Activated T-helper 17 cell treated with anti-CD3 and anti-CD28 coated beads, Interleukin-2, amount 50 U/mL, for 72 hours (primary cell): ENCODE measurements at places on chromosomes 1 and 21. TPM values are rescaled to one million over a fixed set of nuclear protein-coding genes. Genes with fewer than 3 reads are reported as not detected.

Gene HSPA6
- 0.37 TPM for total RNA-seq

Gene SUSD4
- total RNA-seq, result 0.42 TPM

Gene ZNF648
- total RNA-seq, result not detected

Gene ARMH1
- total RNA-seq, result 10.7 TPM

Gene CLDN17
- total RNA-seq, result not detected

Gene ADAM30
- total RNA-seq, result not detected

Gene AURKAIP1
- 163 TPM for total RNA-seq

Gene RHBG
- total RNA-seq, result not detected

Gene SLAMF7
- 15.0 TPM for total RNA-seq

Gene SH2D2A
- total RNA-seq, result 173 TPM

Gene AQP10
- total RNA-seq, result not detected

Gene LCE1B
- total RNA-seq, result not detected

GRCh38 chr1:145824499-145824842 lies 471 bp downstream of the POLR3C start:
- ATAC-seq, result no peak

- no peak for ATAC-seq
These were observed 53.4 kb downstream of the ZBTB18 start for GRCh38 chr1:244104309-244105060.

DNA sequence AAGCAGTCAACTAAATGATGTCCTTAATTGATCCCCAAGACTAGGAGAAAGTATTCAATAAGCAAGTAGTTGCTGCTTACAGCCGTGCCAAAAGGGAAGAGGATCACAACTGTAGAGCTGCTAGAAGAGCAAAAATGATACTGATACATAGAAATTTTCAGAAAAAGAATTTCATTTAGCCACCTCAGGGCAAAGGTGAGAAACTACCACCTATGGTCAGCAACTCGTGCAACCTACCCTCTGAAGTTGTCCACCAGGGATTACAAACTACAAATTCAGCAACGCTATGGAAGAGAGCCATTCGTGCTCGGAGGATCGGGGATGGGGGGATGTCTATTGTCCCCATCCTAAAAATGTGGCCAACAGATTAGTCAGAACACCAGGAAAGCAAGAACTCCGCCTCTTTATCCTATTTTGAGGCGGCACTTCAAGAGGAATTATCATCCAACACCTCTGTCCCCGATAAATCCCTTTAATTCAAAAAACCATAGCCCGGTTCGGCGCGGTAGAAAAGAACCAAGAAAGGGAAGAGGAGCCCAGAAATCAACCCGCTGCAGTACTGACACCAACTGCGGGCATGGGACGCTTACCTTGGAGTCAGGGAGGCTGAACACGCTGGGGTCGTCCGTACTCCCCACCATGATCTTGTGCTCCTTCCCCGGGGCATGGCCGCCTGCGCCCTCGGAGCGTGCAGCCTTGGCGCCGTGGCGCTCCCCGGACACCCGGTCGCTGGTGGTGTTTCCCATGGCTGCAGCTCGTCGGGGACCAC lies 687 bp downstream of the PRKAB2 start:
- ATAC-seq, result no peak

DNA sequence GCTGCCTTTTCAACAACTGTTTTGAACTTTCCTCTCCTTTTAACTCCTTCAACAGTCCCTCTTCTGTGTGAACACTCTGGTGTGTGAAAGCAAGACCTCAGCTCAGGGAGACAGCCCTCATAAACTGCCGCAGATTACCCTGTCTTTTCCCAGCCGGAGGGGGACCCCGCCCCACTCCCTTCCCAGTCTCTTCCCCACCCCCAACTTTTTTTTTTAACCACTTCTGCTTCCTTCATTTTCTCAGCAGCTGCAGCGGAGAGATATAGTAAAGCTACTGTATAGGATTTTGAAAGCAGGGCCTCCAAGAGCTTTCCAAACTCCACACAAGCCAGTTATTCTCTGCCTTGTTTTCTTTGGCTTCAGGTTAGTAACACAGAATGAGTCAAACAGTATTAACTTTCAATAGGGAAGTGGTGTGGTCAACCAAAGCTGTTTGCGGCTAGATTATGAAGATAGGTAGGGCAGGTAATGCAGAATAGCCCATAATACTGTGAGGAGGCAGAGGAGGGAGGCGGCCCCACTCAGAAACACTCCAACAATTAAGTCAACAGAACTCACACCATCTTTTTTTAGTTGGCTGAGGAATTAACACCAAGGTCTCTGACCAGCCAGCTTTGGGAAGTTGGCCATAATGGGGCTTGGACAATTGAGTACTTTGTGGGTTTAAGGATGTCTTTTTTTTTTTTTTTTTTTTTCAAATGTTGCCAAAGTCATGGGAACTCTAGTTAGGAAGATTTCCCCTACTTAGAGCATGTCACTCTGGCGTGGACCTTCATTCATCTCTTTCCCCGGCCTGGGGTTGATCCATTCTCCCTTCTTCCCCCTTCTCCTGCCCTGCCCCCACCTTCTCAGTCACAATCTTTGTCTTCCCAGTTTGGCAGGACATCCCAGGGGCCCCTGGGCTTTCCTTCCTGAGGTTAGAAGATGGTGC lies 177.0 kb downstream of the CLIC6 start:
- ATAC-seq, result peak; percentile 97

GRCh38 chr1:177597393-177597792 lies 372.5 kb downstream of the SEC16B start:
- no peak for ATAC-seq

- no peak for ATAC-seq
These were observed 137.1 kb upstream of the KCND3 start for GRCh38 chr1:112126598-112126997.

DNA sequence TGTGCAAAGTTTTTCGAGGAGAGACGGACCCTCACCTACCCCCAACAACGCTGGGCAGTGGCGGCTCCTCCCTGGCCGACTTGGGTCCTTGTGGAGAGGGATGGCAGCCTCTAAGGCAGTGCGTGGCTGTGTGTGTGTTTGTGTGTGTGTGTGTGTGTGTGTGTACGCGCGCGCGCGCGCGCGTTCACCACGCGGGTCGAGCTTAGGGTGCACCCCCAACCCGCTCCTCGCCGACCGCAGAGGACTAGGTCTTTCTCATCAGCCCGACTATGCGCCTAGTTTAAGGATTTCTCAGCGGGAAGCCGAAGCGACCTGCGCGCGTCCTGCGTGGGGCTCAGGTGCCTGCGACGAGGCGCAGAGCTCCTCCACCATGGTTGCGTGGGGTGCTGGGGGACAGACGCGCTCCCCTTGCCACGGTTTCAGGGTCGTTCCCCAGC lies 940 bp downstream of the SOX13 start:
- ATAC-seq, result no peak

DNA sequence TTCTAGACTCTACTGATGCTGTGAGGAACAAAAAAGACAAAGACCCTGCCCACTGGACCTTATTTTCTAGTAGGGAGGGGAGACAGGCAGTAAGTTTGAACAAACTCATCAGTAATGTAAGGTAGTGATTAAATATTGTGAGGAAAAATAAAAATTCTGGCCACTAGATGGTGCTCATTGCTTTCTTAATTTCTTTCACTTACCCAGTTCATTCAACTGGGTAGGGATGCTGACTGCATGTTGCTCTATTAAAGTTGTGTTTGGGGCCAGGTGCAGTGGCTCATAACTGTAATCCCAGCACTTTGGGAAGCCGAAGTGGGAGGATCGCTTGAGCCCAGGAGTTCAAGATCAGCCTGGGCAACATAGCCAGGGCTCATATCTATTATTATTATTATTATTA lies 6.3 kb upstream of the KYAT3 start:
- ATAC-seq, result peak; percentile 91

- no peak for ATAC-seq
These were observed at the start of gene CTXND2 for GRCh38 chr1:150887018-150887417. TSS of gene CTXND2 (plus strand) at chr1:150887136. CDS start at chr1:150912315, 25,179 bp downstream.

DNA sequence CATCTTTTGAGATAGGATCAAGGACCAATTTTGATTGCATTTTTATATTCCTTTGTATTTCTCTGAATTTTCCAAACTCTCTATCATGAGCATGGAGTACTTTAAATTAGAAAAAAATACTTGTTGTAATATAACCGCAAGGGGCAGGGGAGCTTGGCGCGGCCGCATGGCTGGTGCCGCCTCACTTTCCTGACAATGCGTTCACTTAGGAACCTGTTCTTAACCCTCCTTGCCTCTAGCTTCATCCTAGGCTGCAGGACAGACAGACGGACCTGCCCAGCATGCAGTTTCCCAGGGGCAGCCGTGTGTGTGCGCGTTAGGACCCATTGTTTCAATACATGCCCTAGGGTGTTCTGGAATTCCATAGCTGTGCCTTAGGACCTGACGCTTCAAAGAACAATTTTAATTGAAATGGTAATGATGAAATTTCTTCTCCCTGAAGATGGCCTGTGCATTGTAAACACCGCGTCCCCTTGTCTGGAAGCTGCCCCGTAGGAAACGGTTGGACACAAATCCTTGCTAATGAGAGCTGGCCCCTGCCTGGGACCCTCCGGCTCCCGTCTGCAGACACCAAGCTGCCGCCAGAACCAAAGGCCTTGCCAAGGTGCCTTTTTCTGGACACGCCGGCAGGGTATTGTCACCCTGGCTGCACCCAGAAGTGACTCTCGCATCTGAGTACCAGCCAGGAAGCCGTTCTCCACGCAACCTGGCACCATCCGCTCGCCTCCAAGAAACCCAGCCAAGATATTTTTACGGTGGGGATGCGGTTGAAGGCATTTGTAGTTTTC lies 466.4 kb downstream of the NPHP4 start:
- no peak for ATAC-seq

DNA sequence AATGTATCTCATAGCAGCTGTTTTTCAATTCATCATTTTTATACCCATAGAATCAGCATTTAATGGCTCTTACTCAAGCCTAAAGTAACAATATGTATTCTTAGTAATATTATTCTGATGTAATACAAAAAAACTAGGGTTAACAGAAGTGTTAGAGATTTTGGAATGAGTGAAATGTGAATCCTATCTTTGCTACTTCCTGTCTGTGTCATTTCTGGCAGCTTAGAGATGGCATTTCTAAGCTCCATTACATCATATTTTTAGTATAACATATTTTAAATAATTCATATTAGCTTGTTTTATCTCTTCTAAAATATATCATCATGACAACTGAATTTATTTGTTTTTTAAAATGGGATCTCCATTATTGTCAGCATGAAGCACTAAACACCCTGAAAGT lies 90.2 kb downstream of the LRRC7 start:
- no peak for ATAC-seq

- no peak for ATAC-seq
These were observed 8.6 kb upstream of the BCL2L15 start for GRCh38 chr1:113895961-113896360.

GRCh38 chr1:74753104-74753503 lies 20.2 kb downstream of the TYW3 start:
- ATAC-seq, result no peak
